ENCODE measurements at places on chromosomes 11 and 22.

- DNase-seq, result peak; percentile 78
These were observed at the start of gene AHNAK for GRCh38 chr11:62546244-62546928. AHNAK (minus strand) TSS chr11:62546806; CDS start chr11:62536098, 10,708 bp downstream.

DNA sequence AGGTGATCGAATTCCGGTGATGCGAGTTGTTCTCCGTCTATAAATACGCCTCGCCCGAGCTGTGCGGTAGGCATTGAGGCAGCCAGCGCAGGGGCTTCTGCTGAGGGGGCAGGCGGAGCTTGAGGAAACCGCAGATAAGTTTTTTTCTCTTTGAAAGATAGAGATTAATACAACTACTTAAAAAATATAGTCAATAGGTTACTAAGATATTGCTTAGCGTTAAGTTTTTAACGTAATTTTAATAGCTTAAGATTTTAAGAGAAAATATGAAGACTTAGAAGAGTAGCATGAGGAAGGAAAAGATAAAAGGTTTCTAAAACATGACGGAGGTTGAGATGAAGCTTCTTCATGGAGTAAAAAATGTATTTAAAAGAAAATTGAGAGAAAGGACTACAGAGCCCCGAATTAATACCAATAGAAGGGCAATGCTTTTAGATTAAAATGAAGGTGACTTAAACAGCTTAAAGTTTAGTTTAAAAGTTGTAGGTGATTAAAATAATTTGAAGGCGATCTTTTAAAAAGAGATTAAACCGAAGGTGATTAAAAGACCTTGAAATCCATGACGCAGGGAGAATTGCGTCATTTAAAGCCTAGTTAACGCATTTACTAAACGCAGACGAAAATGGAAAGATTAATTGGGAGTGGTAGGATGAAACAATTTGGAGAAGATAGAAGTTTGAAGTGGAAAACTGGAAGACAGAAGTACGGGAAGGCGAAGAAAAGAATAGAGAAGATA, at the start of gene MALAT1:
MALAT1 (plus strand) TSS at position 69 of the 736 bp plus-strand sequence.
- peak; percentile 95 for DNase-seq

DNA sequence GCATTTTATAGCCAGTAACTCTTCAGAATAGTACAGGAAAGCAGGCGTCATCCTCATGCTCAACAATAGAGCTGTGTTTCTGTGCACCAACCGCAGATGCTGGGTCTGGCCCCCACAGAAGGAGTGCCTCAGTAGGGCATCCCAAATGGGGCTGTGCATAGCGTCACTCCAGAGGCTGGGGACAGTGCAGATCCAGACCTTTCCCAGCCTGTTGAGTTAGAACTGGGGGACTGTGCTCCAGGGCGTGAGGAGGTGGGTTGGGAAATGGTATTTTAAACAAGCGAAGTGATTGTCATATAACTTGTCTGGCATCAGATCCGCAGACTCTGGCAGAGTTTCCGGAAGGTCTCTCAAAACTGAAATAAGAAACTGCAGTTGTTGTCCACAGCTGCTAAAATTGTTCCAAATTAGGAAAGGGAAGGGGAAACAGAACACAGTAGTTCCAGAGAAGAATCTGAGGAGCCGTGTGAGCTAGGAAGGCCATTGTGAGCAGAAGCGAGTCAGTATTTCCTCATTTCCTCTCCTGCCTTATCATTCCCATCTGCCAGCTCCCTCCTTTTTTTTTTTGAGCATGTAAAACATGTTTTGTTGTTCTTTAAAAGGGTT, 52.2 kb downstream of the JAM3 start:
- no peak for DNase-seq

- DNase-seq, result no peak
These were observed 2.6 kb upstream of the PEX26 start for GRCh38 chr22:18075101-18075719.

DNA sequence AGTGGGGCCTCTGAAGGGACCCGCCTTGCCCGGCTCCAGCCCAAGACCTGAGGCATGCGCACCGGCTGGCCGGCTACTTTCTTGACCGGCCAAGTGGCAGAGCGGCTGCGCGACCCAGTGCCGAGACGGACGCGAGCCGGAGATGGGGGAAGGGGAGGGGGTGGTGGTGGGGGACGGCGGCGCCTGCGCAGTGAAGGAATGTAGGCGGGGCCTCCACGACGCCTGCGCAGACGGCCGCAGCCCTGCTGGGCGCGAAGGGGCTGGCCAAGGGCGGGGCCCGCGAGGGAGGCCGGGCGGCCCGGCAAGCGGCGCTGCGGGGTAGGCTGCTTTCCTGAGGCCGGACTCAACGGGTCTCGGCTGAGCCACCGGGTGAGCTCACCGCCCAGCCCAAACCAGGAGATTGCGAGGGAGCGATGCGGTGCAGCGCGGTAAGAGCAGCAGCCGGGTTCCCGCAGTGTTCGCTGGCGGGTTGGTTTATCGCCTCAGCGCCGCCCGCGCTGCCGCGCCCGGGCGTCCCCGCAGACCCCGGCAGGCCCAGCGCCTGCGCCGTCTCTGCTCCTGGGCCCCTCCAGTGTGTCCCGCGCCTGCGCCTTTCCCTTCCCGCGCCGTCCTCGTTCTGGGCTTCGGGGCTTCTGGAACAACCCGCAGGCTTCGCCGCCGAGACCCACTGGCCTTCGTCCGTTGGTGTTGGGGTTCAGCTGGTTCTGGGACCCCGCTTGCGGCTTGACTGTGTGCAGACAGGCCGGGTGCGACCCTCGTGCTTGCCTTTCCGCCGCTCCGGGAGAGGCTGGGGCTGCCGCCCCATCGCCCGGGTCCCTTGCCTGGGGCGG, at the start of gene SPECC1L:
SPECC1L (plus strand) TSS at position 276 of the 830 bp plus-strand sequence. CDS start 31,401 bp downstream, outside the sequence.
- peak; percentile 78 for DNase-seq

DNA sequence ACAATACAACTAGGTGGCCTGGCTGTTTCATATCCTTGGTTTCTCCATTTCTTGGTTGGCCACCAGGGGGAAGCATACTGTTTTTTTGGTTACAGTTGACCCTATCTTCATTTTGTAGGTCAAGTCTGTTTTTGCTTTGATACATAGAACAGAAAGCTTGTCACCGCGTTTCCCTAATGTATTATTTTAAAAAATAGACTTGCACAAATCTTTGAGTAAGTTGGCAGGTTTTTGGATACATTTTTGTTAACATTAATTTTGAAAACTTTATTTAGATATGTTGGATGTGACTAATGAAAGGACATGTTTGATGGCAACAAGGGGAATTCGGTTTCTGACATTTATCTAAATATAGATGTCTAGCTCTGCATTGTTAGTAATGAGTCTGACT, 3.0 kb downstream of the NCR3LG1 start:
- peak; percentile 77 for DNase-seq

DNA sequence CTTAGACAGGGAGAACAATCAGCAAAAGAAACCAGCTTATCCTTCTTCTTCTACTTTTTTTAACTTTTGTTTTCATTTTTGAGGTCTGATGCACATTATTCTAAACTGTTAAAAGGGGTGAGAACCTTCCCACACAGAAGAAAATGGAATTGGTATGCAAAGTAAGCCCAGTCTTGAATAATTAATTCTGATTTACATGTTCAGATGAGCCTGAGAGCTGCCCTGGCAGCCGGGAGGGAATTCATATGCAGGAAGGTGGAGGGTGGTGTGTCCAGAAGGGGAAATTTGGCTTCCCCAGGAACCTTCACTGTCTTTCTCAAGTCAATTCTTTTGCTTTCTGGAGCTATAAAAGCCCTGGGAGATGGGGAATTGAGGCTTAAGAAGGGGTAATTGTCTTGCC, 181.0 kb downstream of the INSC start:
- no peak for DNase-seq

DNA sequence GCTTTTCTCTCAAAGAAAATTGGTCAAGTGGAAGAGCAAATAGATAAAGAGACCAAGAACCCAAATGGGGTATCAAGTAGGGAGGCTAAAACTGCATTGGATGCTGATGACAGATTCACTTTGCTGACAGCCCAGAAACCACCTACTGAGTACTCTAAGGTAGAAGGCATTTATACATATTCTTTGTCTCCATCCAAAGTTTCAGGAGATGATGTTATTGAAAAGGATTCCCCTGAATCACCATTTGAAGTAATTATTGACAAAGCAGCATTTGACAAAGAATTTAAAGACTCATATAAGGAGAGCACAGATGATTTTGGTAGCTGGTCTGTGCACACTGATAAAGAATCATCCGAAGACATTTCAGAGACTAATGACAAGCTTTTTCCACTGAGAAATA, 37.7 kb downstream of the RTN3 start:
- DNase-seq, result no peak

DNA sequence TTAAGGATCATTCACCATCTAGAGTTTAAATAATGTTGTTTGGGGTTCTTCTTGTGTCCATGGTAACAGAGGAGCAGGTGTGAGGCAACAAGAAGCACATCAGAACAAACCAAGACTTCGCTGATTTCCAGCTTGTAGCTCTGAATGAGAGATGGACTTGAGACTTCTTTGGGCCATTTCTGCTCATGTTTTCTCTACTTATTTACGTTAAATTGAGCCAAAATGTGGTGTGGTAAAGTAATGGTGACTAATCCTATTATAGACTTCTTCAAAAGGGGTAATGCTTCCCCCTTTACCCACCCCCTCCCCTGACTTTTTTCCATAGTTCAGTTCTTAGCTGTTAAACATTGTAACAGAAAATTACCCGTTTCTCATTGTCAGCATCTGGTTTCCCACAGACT, 65.2 kb downstream of the CSTPP1 start:
- no peak for DNase-seq

DNA sequence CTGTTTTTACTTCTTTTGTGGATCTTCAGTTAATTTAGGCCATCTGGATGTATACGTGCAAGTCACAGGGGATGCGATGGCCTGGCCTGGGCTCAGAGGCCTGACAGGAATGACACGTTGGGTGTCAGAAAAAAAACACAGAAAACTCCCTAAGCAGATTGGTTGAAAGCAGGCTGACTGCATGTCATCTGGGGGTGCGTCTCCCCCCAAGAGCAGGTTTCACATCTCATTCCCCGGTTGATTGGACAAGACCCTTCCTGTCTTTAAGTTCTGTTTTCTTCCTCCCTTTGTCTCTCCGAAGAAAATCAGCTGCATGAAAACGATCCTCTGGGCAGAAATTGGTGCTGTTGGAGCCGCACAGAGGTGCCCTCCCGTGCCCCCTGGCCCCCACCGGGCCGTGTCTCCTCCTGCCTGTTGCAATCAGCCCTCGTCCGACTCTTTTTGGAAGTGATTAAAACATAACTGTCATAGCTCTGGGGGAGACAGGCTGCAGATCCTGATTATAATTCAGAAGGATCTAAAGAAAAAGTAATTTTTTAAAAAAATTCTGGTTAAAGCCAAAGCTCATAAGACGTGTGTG, 71.8 kb upstream of the PARVG start:
- no peak for DNase-seq

DNA sequence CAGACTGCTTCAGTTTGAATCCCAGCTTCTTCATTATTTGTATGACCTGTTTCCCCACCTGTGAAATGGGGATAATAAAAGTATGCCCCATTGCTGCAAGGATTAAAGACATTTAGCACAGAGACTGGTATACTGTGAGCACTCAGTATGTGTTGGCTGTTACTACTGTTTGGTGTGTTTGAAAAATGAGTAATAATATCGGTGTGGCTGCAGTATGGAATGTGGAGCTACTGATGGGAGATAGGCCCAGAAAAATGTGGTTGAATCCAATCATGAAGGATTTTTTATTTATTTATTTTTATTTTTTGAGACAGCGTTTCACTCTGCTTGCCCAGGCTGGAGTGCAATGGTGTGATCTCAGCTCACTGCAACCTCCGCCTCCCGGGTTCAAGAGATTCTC, 9.1 kb upstream of the C1QTNF4 start:
- no peak for DNase-seq

DNA sequence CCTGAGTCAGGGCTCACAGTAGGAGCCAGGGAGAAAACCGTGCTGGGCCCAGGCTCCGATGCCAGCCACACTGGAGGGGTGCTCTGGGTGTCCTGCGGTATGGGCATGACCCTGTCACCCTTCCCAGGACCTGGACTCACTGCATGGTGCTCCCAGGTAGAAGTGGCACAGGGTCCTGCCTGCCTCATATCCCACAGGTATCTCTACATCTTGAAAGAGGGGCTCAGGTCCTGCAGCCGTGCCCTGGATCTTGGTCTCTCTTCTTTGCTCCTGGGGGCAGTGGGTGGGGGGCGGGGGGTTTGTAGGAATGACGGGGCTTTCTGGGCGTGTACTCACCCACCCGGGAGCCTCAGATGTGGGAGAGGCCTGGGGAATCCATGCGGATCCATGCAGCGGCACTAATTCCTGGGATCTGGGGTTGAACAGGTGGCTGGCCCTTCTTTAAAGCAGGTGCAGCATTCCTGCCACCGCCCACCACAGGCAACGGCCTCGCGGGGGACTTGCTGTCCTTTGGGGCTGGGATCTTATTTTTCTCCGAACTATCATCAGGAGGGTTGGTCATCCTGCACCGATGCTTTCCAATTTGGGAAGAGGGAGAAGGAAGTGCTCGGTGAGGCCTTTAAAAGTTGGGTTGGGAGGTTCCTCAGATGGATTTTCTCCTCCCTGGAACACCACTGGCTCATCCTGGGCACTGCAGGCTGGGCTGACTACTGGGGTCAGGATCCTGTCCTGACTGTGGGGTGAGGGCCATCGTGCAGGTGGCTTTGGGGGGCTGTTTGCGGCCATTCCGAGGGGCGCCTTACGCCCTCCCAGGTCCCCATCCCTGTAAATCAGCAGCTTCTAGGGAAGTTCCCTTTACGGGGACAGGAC, 886.4 kb downstream of the BRD1 start:
- no peak for DNase-seq

GRCh38 chr11:78567209-78567608, 7.5 kb downstream of the NARS2 start:
- DNase-seq, result peak; percentile 24

GRCh38 chr11:128898580-128899344, 7.6 kb downstream of the KCNJ5 start:
- DNase-seq, result no peak

- DNase-seq, result peak; percentile 89
These were observed 10.4 kb upstream of the CELSR1 start for GRCh38 chr22:46547883-46548244.

DNA sequence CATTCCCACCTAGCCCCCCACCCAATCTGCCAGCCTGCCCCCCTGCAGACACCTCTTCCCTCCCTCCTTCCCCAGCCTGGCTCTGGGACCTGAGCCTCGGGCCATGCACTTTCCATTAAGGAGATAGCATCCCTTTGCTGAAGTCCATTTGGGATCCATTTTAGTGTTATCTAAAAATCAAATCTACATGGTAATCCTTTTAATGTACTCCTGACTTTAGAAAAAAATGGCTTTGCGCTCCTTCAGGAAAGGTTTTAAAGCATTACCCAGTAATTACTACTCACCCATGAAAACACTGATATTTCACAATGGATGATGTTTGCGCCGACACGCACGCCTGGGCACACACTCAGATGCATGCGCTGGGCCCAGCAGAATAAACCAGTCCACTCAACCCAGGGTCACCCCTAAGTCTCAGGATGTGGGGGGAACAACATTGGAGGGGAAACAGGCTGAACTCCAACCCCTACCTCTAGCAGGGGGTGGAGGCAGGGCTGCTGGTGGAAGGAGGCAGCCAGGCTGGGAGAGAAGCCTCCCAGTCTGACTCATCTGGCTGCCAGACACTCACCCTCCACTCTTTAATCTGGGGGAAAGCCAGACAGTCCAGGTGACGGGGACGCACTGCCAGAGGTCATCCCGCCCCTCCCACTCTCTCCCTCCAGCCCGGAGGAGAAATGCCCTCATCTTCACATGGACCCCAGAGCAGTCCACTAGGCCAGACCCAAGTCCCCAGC, 29.8 kb downstream of the LMO1 start:
- DNase-seq, result no peak
